ENCODE measurements at places on chromosomes 7 and 10.

GRCh38 chr7:43475983-43476382, 106.9 kb upstream of the STK17A start:
- no peak for DNase-seq

DNA sequence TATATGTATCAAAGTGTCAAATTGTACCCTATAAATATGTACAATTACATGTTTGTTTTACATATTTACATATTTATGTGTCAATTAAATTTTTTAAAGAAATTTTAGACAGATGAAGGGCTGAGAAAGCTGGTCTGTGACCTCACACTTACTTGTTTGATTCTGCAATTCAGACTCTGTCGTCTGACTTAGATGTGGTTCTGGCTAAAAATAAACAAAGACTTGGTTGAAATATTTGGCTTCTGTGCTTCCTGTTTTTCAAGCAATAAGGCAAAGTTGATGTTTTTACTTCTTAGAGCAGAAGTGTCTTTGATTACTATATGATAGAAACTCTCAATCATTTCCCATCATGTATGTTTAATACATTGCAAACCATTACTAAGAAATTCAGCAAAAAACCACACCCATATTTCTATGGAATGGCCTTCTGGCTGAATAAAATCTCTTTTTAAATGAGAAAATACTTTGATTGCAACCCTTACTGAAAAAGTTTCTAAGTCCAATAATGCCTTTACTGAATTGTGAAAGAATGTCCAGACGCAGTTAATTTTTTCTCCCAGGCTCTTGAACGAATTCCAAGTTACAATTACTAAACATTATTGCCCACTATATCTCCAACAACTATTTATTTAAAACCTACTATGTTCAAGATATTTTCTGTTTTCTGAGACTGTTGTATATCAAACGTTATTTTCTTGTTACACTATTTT, 59.5 kb upstream of the PRKG1 start:
- DNase-seq = no peak

GRCh38 chr10:117754770-117755658, 212.5 kb downstream of the EMX2 start:
- no peak for DNase-seq

GRCh38 chr10:114825513-114826253, 4.1 kb downstream of the FHIP2A start:
- no peak for DNase-seq

DNA sequence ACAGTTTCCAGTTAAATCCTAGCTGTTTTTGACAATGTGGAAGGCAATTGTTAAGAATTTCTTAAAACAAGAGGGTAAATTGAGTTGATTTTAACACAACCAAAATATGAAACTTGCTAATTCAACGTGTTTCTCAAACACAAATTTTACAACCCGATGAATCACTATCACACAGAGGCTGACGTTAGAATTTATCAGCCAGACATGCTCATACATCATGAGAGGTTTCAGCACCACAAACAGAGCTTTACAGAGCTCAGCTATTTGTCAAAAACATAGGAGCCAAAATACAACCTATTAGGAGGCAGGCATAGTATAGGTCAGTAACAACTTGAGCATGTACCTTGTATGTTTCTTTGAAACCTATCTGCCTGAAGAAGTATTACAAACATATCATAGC, 36.1 kb downstream of the LRRN3 start:
- no peak for DNase-seq

GRCh38 chr10:31871266-31872065, 57.2 kb downstream of the ARHGAP12 start:
- no peak for DNase-seq

DNA sequence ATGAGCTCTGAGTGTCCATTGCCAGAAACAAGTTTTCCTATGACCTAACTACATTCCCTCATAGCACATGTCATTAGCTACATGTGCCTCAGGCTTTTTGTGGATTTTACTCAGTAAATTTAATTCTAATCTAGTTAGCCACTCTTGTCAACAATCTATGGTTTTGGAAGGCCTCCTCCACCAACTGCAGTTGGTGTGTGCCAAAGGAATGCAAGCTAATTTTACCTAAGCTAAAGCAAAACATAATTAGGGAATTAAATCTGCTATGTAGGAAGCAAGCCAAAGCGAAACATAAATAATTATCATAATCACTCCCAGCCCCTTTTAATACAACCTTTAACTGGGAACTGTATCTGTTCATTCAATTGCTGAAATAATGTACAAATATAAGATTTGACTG, 3.5 kb upstream of the CTTNBP2 start:
- no peak for DNase-seq

DNA sequence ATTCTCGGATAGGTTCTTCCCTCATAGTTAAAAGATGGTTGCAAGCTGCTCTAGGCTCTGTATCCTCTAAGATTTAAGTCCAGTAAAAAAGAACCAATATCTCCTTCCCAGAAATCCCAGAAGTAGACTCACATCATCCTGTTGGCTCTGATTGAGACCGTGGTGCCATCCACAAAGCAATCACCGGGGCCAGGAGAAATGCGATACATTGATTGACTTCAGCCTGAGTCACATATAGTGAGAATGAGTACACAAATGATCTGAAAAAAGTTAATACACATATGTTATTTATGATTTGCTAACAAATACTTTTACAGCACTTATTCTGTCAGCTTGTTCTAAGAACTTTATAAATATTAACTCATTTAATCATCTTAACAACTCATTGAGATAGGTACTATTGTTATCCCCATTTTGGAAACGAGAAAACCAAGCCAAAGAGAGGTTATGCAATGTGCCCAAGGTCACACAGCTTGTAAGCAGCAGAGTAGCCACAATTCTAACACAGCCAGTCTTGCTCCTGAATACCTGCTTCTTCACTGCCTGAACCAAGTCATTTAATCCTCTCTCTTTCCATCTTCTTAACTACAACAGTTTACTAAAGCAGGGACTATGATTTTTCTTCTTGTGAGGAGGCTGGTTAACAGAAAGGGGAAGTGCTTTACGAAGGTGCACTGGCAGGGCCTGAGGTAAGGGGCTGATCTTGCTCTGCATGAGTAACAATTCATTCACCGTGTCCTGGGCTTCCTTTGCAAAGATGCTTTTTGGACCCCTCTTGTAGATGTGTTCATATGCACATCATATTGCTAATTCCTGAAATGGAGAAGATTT, 177.0 kb downstream of the REEP3 start:
- DNase-seq = no peak

GRCh38 chr10:29252811-29253689, 35.8 kb upstream of the LYZL1 start:
- DNase-seq = no peak

DNA sequence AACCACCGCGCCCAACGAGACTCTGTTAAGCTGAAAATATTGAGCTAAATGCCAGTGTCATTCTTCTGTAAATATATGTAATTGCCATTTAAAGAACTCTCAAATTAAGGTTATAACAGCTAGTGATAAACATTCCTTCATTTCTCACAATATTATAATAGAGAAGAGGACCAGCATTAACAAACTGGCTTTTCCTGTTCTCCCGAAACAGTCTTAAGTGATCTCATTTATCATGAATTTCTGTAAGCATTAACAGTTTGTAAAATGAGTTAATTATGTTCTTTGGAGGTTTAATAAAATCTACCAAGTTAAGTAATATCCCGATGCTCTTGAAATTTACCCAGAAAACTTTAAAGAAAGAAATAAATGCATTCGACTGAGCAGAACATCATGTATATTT, 352.8 kb downstream of the KCNMA1 start:
- no peak for DNase-seq

GRCh38 chr10:12214763-12215218, 18.8 kb downstream of the CDC123 start:
- DNase-seq = no peak

DNA sequence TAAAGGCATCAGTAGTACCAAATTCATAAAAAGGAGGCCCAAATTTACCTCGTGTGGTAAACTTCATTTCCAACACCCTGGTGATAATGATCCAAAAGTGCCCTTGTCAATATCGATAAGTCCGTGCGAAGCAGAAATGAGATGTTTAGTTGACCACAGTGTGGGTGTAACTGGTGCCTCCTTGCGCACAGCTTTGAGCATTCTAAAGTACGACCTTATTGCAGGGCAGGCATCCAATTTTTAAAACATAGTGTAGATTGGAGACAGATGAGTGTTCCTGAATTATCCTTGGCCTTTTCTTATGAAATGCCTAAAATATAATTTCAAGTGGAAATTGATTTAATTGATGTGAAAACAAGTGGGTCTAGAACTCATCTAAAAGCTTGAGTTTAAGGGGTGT, 248.4 kb downstream of the TRIL start:
- no peak for DNase-seq

DNA sequence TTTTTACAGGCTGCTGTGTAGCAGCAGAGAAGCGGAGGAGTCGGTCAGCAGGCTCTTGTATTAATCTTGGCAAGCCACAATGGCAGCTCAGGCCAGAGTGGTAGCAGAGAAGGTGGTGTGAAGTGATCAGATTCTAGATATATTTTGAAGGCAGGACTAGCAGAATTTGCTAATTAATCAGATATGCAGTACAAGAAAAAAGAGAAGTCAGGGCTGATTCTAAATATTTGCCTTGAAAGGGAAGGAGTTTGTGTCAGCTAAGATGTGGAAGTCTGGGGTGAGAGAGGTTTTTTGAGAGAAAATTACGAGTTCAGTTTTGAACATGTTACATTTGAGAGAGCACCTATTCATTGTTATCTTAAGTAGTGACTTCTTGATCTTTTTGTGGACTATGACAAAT, 176.3 kb downstream of the WNT2 start:
- DNase-seq = no peak

Data from stimulated activated CD4-positive, alpha-beta T cell treated with anti-CD3 and anti-CD28 coated beads, Interleukin-1b, Interleukin-23, amount 100 ng/mL, for 1 hour (primary cell).